ENCODE measurements at places on chromosomes 11 and 22.

DNA sequence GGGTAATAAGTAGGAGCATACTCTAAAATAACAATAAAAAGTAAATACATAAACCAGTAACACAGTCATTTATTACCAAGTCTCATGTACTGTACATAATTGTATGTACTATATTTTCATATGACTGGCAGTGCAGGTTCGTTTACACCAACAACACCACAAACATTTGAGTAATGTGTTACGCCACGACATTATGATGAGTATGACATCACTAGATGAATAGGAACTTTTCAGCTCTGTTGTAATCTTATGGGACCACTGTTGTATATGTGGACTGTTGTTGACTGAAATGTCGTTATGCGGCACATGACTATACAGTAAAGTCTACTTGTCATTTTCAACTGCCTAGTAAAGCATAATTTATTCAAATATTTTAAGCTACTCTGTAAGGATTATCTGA is 18.6 kb downstream of the KIF18A start:
- peak; percentile 37 for DNase-seq

DNA sequence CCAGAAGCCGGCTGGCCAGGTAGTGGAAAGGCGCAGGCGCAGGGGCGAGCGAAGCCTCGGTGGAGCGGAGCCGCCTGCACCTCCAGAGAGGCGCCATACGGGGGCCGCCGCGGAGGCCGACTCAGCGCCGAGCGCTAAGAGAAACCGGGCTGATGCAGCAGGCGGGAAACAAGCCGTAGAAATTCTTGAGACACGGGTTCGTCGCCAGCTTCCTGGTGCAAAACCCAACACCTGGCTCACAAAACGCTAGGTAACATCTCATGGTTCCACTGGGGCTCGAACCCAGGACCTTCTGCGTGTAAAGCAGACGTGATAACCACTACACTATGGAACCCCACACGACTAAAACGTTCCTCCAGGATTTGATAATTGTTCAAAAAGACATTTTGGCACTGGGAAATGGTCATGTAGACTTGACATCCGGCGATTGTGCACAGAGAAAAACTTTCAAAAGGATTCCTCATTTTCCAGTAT is 39.1 kb downstream of the OR4D9 start:
- DNase-seq = peak; percentile 98

DNA sequence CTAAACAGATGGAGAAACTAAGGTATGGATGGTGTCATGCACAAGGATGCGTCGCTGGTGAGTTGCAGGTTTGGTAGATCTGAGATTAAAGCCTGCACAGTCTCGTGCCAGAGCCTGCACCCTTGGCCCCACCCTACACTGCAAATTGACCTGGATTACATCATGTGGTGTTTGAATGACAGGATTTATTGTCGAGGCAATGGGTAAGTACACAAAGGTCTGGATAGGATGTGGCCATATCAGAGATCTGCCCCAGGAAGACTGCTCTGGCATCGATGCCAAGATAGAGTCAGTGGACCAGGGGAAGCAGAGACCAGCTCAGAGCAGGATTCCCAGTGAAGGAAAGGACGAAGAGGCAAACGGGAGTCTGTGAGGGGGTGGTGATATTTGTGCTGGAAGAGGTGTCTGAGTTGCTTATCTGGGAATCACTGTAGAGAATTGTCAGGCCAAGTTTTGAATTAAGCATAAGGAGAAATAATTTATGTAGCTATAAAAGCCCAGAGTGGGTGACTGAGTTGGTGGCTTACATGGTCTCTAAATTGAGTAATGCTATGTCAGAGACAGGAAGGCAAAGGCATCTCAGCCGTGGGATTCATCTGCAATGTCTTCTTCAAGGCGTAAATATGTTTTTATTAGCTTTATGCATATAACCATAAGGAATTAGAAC is 499.6 kb upstream of the B3GAT1 start:
- no peak for DNase-seq

DNA sequence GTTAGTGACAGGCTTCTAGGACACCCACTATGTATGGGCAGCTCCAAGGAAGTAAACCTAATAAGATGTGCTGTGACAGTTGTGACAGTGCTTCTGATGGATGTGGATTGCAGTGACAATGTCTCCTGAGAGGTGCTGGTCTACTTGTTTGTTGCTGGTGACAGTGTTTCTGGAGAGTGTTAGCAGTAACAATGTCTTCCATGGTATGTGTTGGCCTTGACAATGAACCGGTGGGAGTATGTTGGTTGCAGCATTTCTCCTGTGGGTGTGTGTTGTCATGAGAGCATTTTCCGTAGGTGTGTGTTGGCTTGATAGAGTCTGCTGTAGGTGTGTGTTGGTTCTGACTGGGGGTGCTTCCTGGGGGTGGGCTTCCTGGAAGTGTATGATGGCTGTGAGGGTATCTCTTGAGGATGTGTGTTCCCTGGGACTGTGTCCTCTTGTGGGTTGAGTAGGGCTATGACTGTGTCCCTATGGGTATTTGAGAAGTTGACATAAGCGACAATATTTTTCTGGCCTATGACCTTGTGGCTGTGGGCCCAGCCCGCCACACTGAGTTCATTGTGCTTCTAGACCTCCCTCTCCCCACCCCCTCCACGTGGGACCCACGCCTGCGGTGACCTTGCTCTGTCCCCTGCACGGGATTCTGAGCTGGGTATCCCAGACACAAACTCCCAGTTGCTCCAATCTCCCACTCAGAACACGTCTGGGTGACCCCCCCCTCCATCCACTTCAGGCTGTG is 1.2 kb downstream of the DCHS1 start:
- DNase-seq = no peak

DNA sequence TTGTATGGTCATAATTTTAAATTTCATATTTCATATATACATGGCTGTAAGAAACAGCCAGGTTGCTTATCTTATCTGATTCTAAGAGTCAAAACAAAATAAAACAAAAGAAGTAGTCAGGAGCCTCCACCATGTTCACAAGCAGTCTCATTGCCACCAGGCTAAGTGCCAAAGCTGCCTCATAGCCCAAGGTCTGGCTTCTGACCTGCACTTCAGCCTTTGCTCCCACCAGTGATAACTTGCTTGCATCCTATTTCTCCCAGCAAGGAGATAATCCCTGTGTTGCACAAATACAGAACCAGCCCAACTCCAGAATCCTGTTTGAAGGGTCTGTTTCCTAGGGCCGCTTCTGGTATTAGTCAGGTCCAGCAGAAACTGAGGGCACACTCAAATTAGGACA is 53.9 kb upstream of the TSKU start:
- DNase-seq = no peak

DNA sequence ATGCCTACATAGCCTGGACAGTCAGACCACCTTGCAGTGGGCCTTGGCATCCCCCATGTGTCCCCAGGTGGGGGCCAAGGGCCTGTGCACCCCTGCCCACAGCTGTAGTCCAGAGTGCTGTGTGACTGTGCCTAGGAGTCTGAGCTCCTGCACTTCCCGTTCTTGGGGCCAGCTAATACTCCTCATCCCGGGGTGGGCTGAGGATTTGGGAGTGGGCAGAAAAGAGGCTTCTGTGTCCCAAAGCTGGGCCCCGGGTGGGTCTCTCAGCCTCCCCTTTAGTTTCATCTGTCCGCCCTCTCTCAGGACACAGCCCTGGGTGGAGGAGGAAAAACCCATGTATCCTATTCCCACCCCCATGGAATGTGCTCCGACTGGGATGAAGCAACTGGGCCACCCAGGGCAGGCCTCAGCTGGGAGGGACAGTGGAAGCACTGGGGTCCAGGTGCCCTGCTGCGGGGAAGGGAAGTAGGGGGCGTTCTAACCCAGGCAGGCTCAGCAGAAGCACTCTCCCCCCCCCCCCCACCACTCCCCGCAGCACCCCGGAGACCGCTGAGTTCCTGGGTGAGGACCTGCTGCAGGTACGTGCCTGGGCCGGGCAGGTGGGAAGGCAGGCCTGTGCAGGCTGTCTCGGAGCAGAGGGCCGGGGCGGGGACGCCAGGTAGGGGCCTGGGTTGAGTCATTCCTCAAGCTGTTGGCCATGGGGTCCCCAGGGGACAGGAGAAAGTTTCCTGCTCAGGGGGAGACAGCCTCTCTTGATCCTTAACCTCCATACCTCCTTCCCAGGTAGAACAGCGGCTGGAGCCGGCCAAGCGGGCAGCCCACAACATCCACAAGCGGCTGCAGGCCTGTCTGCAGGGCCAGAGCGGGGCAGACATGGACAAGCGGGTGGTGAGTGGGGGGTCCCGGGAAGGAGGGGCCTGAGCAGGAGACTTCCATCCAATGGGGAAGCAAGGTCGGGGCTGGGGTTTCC is 1.4 kb downstream of the SH3BP1 start:
- no peak for DNase-seq

- DNase-seq = peak; percentile 18
Measured at GRCh38 chr11:17386331-17387084, 2.0 kb downstream of the KCNJ11 start.
